Motor neuron (in vitro differentiated cells): ENCODE measurements at places on chromosomes 3 and 15. TPM values are rescaled to one million over a fixed set of nuclear protein-coding genes. Genes with fewer than 3 reads are reported as not detected.

The SH2D7 gene
- total RNA-seq, result not detected in 2 replicates

The GATM gene
- total RNA-seq, result 17.4 and 19.7 TPM in 2 replicates

The KIF15 gene
- total RNA-seq, result 2.4 and 2.8 TPM in 2 replicates

- no peak for ATAC-seq
Observed at GRCh38 chr15:66912441-66912840, 153.0 kb upstream of the SMAD3 start.

- ATAC-seq, result no peak
Observed at GRCh38 chr3:124890573-124891190, 3.5 kb upstream of the ITGB5 start.

GRCh38 chr3:15769256-15769915, 28.4 kb downstream of the ANKRD28 start:
- no peak for ATAC-seq
